ENCODE measurements at places on chromosomes 2 and 18.

- H3K36me3 ChIP-seq = no peaks in the 10 kb centered on the region
- H3K27ac ChIP-seq = no peak overlapping the region
- H3K27me3 ChIP-seq = no peaks in the 10 kb centered on the region
- H3K4me3 ChIP-seq = no peak overlapping the region
- DNase-seq = no peak
- H3K4me1 ChIP-seq = no peaks in the 10 kb centered on the region
These were observed 385.2 kb downstream of the RIT2 start for GRCh38 chr18:42730272-42730671.

DNA sequence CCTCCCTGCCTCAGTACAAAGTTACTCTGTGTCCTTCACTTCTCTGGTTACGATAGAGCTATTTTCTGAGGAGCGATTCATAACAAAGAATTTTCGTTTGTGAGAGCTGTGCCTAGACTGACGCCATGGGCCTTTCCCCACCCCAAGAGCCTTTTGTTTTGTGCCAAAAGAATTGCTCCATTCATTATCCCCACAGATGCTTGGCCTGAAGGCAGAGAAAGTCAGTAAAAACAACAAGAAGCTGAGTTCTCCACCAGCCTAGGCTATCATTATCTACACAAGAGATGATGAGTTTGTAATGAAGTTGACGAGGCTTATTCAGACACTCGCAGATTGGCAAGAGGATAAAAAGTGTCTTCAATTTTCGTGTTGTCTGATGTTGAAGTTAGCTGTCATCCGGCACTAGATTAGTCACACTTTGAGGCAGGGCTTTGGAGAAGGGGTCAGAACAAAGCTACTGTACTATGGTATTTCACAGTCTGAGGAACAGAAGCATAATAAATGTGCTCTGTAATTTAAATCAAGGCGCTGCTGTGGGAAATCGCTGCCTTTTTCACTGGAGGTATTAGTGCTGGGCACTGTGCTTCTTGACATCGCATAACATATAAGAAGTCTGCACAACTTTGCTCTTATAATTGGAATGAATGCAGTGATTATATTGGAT is 278.4 kb upstream of the FIGN start:
- H3K4me3 ChIP-seq = no peak overlapping the region
- H3K36me3 ChIP-seq = no peaks in the 10 kb centered on the region
- H3K27me3 ChIP-seq = no peaks in the 10 kb centered on the region
- H3K27ac ChIP-seq = no peak overlapping the region

GRCh38 chr2:7377916-7378569 is 460.8 kb downstream of the RNF144A start:
- no peaks in the 10 kb centered on the region for H3K27me3 ChIP-seq
- H3K4me1 ChIP-seq = no peaks in the 10 kb centered on the region
- H3K27ac ChIP-seq = no peak overlapping the region

GRCh38 chr2:172109256-172109987 is 6.7 kb upstream of the DLX2 start:
- H3K27ac ChIP-seq = no peak overlapping the region
- H3K27me3 ChIP-seq = peaks cover 5% of the 10 kb centered on the region
- no peaks in the 10 kb centered on the region for H3K36me3 ChIP-seq
- no peak overlapping the region for H3K4me3 ChIP-seq

- peaks cover 3% of the 10 kb centered on the region for H3K4me1 ChIP-seq
- H3K36me3 ChIP-seq = no peaks in the 10 kb centered on the region
- H3K27me3 ChIP-seq = no peaks in the 10 kb centered on the region
- DNase-seq = no peak
These were observed 67.7 kb upstream of the COL5A2 start for GRCh38 chr2:189247276-189247675.

Measured in ovary (tissue), 10 donors.